ENCODE measurements at places on chromosomes 7 and 10. TPM values are rescaled to one million over a fixed set of nuclear protein-coding genes. Genes with fewer than 3 reads are reported as not detected.

DNA sequence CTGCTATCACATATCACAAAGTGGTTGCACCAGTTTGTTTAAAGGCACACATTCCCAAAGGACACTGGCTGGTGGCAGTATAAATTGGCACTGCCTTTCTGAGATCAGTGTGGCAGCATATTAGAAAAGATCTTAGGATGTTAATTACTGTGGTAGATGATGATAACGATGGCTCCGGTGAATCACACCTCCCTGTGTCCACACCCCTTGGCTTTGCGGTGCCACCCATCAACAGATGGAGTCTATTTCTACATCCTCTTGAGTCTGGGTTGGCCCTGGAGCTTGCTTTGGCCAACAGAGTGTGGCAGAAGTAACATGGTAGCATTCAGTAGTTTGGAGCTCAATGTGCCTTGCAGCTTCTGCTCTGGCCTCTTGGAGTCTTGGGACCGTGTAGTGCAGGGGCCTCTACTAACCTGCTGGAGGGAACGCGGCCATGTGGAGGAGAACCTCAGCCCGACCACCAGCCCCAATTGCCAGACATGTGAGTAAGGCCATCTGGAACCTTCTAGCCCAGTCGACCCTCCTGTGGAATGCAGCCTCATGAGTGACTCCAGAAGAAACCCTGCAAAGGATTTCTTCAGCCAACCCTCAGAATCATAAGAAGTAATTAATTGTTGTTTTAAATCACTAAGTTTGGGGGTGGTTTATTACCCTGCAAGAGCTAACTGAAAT, 27.2 kb upstream of the PLEKHA1 start:
- H3K4me1 ChIP-seq, result peaks cover 49% of the 10 kb centered on the region
- H3K27me3 ChIP-seq, result no peaks in the 10 kb centered on the region
- H3K27ac ChIP-seq, result no peak overlapping the region
- no peak overlapping the region for H3K4me3 ChIP-seq
- H3K36me3 ChIP-seq, result no peaks in the 10 kb centered on the region

Gene SEPTIN14
- not detected for total RNA-seq

- H3K4me1 ChIP-seq, result no peaks in the 10 kb centered on the region
- peak overlapping the region; percentile 44 for H3K27ac ChIP-seq
- H3K4me3 ChIP-seq, result no peak overlapping the region
- no peaks in the 10 kb centered on the region for H3K27me3 ChIP-seq
- no peaks in the 10 kb centered on the region for H3K36me3 ChIP-seq
Observed at GRCh38 chr7:101923602-101923985, 106.2 kb downstream of the CUX1 start.

Gene MINDY3
- total RNA-seq, result 14.9 TPM

- DNase-seq, result no peak
- H3K4me1 ChIP-seq, result peaks cover 7% of the 10 kb centered on the region
- no peaks in the 10 kb centered on the region for H3K27me3 ChIP-seq
Observed at GRCh38 chr10:482848-483247, 206.6 kb downstream of the DIP2C start.

DNA sequence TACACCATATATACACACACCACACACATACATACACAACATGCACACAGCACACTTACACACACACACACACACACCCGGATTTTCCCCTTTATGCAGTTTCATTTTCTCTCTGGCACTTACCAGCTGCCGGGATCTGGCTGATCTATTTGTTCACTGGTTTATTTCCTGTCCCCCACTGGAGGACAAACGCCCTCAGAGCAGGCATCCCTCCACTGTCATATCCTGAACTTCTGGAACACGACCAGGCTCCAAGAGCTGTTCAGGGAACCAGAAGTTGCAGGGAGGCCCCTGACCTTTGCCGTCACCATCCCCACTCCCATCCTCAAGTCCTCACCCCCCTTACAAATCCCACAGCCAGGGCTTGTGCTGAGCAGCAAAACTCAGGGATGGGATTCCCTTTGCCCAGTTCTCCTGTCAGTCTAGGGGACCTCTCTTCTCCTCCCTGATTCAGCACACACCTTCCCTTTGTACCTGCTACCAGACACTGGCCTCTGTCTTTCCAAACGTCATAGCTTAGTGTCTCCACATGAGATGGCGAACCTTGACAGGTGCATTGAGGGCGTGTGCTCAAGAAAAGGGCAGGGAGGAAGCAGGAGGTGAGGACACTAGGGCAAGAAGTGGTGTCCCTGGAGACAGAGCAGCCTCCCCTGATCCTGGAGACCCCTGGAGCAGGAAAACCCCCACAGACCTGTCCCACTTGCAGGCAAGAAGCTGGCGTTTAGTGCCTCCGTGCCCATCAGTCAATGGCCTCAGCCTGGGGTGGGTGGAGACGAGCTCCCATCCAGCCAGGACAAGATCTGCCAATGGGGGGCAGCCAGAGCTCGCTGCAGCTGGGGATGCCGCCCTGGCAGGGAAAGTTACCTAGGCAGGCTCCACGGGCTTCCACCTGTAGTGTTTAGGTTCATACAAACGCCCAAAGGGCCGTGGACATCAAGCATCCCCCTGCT, 12.7 kb upstream of the DOCK1 start:
- no peaks in the 10 kb centered on the region for H3K4me1 ChIP-seq
- H3K27ac ChIP-seq, result no peak overlapping the region
- no peak for DNase-seq
- H3K4me3 ChIP-seq, result no peak overlapping the region

Gene SORCS3
- not detected for total RNA-seq

DNA sequence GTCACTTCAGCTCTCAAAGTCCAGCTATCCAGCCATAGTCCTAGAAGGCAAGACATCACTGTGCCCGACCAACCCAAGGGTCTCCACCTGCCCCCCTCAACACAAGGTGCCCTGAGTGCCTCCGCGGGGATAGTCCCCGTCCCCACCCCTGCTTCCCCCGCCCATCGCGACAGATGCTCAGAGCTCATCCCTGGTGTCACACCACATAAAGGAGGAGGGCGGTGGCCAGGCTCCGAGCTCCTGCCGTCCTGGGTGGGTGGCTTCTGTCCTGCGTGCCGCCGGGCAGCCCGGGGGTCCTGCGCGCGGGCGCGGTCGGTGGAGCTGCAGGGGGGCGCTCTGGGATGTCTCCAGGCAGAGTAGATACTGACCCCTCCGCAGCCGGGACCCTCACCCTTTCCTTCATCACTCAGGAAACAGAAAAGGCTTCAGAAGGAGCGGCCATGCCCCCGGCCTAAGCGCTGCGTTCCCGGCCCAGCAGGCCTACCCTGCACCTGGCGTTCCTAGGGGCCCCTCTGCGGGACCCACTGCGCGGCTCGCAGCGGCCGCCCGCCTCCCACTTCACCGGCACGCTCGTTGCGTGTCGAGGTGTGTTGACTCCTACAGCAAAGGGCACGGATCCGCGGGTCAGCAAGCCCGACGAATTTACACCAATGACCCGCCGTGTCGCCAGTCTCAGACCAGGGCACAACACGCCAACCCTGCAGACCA, 53.4 kb downstream of the ALOX5 start:
- H3K4me1 ChIP-seq, result peaks cover 7% of the 10 kb centered on the region
- H3K4me3 ChIP-seq, result no peak overlapping the region
- DNase-seq, result no peak
- H3K27me3 ChIP-seq, result peaks cover 33% of the 10 kb centered on the region
- no peaks in the 10 kb centered on the region for H3K36me3 ChIP-seq

- no peak overlapping the region for H3K4me3 ChIP-seq
- H3K36me3 ChIP-seq, result no peaks in the 10 kb centered on the region
- DNase-seq, result no peak
- H3K27me3 ChIP-seq, result no peaks in the 10 kb centered on the region
Observed at GRCh38 chr7:142671506-142671905, 77.8 kb upstream of the PRSS1 start.

GRCh38 chr10:77661100-77661499, 23.5 kb upstream of the KCNMA1 start:
- no peak overlapping the region for H3K27ac ChIP-seq
- H3K4me1 ChIP-seq, result no peaks in the 10 kb centered on the region
- no peaks in the 10 kb centered on the region for H3K36me3 ChIP-seq
- H3K4me3 ChIP-seq, result no peak overlapping the region
- no peak for DNase-seq

GRCh38 chr7:30135301-30136116, 723 bp downstream of the MTURN start:
- H3K27me3 ChIP-seq, result no peaks in the 10 kb centered on the region
- peak overlapping the region; percentile 91 for H3K27ac ChIP-seq
- no peak for DNase-seq
- H3K4me3 ChIP-seq, result peak overlapping the region; percentile 82
- H3K36me3 ChIP-seq, result no peaks in the 10 kb centered on the region

GRCh38 chr7:119175911-119176627, 951.6 kb downstream of the ANKRD7 start:
- no peaks in the 10 kb centered on the region for H3K36me3 ChIP-seq
- no peaks in the 10 kb centered on the region for H3K27me3 ChIP-seq
- no peak for DNase-seq
- H3K27ac ChIP-seq, result no peak overlapping the region
- no peak overlapping the region for H3K4me3 ChIP-seq
